Foreskin melanocyte (primary cell): ENCODE measurements at places on chromosomes 6 and 20.
A peak's percentile ranks its signal among the peaks of the same experiment; 100 is the strongest.

DNA sequence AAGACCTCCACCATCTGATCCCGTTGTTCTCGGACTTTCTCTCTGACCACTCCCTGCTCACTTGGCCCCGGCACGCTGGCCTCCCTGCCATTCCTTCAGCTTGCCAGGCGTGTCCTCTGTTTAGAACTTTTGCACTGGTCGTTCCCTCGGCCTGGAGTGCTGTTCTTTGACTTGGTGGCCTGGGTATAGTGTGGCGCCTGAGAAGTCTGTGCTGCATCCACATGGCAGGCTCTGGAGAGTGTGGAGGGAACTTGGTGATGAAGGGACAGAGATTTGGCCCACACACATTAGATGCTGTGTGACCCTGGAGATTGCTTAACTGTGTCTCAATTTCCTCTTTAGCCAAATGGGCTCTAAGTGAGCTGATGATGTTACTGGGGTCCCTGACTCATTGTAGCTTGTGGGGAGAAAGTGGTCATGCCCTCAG lies 13.0 kb upstream of the TGM2 start:
- DNase-seq = no peak

GRCh38 chr6:113219783-113220182 lies 637.4 kb upstream of the MARCKS start:
- peak; percentile 27 for DNase-seq

- no peak for DNase-seq
Measured at GRCh38 chr6:138011413-138011812, 95.8 kb downstream of the PERP start.

DNA sequence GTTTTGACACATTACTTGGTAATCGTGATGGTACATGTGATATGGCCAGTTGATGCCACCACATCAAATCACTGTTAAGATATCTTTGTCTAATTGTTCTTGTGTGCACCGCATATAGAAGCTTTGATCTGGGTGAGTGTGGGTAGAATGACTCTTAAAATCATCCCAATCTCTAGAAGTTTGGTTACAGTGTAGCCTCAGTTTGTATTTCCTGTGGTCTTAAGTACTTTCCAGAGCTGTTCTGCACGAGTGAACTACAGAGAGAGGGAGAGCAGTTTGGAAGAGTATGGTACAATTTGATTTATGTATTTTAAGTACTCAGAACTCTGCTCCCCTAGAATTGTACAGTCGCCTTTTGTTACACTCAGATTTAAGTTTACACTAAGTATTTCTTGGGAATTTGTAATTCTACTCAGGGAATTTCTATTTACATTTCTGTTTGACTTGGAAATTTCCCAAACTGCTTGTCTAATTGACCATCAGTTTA lies 37.5 kb downstream of the SNX9 start:
- peak; percentile 52 for DNase-seq

- no peak for DNase-seq
Measured at GRCh38 chr6:155964544-155964943, 508.9 kb upstream of the NOX3 start.

DNA sequence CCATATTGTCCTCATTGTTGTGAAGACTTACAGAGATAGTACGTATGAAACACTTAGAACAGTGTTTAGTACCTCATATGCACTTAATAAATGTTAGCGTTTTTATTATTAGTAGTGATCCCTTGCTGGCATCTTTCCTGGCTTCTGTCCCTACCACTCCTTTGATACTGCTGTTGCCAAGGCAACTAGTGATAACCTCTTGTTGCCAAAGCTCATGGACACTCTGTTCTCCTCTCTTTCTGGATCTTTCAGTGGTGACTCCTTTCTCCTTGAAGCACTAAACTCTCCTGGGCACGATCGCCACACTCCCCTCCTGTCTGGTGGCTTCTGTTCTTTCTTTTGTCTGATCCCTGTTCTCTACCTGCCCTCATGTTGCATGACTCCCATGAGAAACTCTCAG lies 83.5 kb downstream of the FOXO3 start:
- no peak for DNase-seq

GRCh38 chr20:9081423-9081966 lies 12.6 kb downstream of the PLCB4 start:
- no peak for DNase-seq

- no peak for DNase-seq
Measured at GRCh38 chr6:33623895-33624381, 2.8 kb downstream of the ITPR3 start.

GRCh38 chr6:26576407-26576843 lies 20.3 kb upstream of the ABT1 start:
- no peak for DNase-seq

DNA sequence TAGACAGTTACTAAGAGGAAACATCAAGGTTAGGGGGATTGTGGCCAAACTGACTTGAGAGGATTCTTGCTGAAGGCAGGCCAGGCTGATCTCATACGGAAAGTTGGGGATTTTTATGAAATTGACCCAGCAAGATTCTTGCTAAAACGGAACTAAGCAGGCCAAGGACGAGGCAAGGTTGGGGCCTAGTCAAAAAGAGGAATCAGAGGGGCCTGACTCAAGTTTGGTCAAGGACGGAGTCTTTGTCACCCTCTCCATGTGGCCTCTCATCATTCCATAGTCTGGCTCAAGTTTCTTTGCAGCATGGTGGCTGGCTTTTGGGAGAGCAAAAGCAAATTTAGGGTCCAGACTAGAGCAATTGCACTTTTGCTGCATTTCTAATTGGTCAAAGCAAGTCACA lies 7.9 kb upstream of the HECA start:
- DNase-seq = no peak

DNA sequence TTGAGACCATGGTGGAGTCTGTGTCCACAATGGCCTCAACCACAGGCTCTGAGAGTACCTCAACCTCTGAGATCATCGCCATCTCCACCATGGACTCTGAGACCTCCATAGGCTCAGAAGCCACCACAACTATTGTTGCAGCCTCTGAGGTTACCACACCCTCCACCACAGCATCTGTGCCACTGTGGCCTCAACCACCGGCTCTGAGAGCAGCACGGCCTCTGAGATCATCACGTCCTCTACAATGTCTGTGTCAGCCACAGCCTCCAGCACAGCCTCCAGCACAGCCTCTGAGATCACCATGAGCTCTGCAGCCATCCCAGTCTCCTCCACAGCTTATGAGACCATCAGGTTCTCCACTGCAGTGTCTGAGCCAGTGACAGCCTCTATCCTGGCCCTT lies 19.4 kb upstream of the MUC21 start:
- DNase-seq = no peak

DNA sequence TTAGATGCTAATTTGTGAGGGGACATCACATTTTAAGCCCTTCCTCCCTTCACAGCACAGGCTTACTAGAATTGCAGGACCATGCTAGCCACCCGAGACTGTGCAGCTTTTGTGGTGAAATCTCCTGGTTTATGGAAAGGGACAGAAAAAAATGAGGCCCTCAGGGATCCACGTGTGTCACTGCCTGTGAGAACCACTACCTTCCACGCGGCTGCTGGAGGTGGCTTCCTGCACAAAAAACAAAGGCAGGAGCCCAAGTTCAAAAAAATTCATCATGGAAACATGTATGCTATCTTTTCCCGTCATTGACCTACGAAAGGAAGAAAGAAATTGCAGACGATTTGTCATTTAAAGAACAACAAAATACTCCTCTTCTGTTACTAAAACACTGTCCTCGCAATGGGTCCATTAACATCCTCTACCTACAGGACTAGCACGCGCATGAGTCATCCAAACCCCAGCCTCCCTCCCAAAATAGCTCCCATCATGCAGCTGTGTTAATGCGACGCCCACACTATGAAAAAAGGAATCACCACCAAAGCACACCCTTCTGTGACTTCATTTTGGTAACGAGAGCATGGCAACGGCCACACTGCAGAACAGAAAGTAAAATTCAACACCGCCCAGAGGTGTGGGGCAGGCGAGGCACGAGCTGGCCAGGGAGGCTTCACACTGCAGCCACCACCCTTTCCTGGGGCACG lies 45.7 kb downstream of the RAMACL start:
- DNase-seq = no peak

DNA sequence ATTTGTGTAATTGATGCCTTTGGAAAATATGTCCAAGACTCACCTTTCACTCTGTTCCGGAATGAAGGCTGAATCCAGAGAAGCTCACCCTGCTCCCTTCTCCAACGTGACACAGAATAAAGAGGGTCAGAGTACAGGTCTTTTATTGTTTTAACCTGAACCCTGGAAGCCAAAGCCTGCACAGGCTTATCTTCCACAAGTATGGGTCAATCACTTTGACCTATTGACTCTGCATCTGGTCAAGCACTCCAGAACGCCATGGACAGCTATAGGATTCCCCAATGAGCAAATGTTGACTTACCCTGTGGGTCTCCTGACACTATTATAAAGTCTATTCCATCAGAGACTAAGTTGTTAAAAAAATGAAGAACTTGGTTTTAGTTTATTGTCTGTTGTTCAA lies 158.4 kb upstream of the MYLIP start:
- no peak for DNase-seq
